WTC11 (cell line): ENCODE measurements at places on chromosomes 12 and 14. TPM values are rescaled to one million over a fixed set of nuclear protein-coding genes. Genes with fewer than 3 reads are reported as not detected.

DNA sequence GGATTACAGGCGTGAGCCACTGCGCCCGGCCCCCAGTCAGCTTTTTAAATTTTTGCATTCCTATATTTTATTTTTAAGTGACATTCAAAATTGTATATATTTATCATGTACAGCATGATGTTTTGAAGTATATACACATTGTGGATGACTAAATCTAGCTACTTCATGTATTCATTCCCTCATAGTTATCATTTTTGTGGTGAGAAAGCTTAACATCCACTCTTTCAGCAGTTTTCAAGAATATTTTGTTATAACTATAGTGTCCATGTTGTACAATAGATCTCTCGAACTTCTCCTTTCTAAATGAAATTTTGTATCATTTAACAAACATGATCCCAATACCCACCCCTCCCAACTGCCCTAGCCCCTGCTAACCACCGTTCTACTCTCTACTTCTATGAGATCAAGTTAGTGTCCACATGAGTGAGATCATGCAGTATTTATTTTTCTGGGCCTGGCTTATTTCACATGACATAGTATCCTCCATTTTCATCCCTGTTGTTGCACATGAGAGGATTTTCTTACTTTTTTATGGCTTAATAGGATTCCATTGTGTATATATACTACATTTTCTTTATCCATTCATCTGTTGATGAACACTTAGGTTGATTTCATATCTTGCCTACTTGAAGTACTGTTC lies 8.8 kb upstream of the HEBP1 start:
- H3K27me3 ChIP-seq, result peaks cover 7% of the 10 kb centered on the region
- no peaks in the 10 kb centered on the region for H3K36me3 ChIP-seq
- no peak overlapping the region for H3K4me3 ChIP-seq

C14orf132 gene
- total RNA-seq, result 14.1 to 17.6 TPM (median 16.0 TPM) in 3 replicates

- no peaks in the 10 kb centered on the region for H3K36me3 ChIP-seq
- no peak for DNase-seq
- no peaks in the 10 kb centered on the region for H3K27me3 ChIP-seq
- no peak overlapping the region for H3K27ac ChIP-seq
These were observed 73.9 kb upstream of the KRR1 start for GRCh38 chr12:75585330-75585729.

TRIP11 gene
- 32.9 to 36.5 TPM (median 34.4 TPM) in 3 replicates for total RNA-seq

EIF2B2 gene
- 46.0 to 50.7 TPM (median 50.5 TPM) in 3 replicates for total RNA-seq

- no peak overlapping the region for H3K4me3 ChIP-seq
- H3K4me1 ChIP-seq, result peaks cover 18% of the 10 kb centered on the region
- no peak overlapping the region for H3K27ac ChIP-seq
- no peaks in the 10 kb centered on the region for H3K36me3 ChIP-seq
These were observed 75.0 kb upstream of the HIF1A start for GRCh38 chr14:61620130-61620946.

SLC38A4 gene
- total RNA-seq, result 6.1 to 12.6 TPM (median 12.1 TPM) in 3 replicates

DNA sequence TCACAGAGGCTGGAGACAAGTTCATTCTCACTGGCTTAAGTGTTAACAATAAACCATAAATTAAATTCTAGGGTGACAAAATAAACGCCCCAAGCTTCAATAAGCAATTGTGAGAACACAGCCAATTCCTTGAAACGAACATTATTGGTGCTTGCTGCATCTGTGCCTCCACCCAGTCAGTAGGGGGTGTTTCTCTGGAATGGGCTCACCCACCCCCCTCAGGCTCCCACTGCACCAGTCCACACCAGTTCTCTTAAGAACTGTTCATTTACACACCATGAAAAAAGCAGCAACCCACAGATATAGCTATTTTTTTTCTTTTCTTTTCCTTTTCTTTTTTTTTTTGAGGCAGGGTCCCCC lies 34.7 kb downstream of the CDC42BPB start:
- peaks cover 42% of the 10 kb centered on the region for H3K4me1 ChIP-seq
- no peaks in the 10 kb centered on the region for H3K27me3 ChIP-seq
- peak overlapping the region; percentile 68; the same call in 1 of the 2 replicates for H3K27ac ChIP-seq
- H3K36me3 ChIP-seq, result peaks cover 15% of the 10 kb centered on the region
- no peak for DNase-seq
- H3K4me3 ChIP-seq, result no peak overlapping the region

DNA sequence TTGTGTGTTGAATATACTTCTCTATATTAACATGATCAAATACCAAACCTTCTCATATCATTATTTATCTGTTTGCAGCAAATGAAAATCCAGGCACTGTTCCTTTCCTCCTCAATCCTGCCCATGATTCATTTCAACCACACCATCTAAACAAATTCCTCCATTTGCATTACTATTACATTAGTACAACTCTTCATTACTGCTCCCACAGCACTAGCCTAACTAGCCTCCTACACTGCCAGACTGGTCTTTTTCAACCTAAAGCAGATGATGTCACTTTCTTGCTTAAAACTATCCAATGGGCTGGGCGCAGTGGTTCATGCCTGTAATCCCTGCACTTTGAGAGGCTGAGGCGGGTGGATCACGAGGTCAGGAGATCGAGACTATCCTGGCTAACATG lies 117.3 kb upstream of the MYF6 start:
- H3K27me3 ChIP-seq, result no peaks in the 10 kb centered on the region
- DNase-seq, result no peak
- H3K4me3 ChIP-seq, result no peak overlapping the region

- H3K27me3 ChIP-seq, result no peaks in the 10 kb centered on the region
- peaks cover 37% of the 10 kb centered on the region for H3K4me1 ChIP-seq
- H3K4me3 ChIP-seq, result peak within 1 kb of the TSS; percentile 93
- no peaks in the 10 kb centered on the region for H3K36me3 ChIP-seq
These were observed at the start of gene FRMD6 for GRCh38 chr14:51651388-51652167. Gene FRMD6 (plus strand): TSS chr14:51651910. CDS start chr14:51689837, 37,927 bp downstream.

ABCC9 gene
- 0.02 to 0.09 TPM (median 0.04 TPM) in 3 replicates for total RNA-seq

DNA sequence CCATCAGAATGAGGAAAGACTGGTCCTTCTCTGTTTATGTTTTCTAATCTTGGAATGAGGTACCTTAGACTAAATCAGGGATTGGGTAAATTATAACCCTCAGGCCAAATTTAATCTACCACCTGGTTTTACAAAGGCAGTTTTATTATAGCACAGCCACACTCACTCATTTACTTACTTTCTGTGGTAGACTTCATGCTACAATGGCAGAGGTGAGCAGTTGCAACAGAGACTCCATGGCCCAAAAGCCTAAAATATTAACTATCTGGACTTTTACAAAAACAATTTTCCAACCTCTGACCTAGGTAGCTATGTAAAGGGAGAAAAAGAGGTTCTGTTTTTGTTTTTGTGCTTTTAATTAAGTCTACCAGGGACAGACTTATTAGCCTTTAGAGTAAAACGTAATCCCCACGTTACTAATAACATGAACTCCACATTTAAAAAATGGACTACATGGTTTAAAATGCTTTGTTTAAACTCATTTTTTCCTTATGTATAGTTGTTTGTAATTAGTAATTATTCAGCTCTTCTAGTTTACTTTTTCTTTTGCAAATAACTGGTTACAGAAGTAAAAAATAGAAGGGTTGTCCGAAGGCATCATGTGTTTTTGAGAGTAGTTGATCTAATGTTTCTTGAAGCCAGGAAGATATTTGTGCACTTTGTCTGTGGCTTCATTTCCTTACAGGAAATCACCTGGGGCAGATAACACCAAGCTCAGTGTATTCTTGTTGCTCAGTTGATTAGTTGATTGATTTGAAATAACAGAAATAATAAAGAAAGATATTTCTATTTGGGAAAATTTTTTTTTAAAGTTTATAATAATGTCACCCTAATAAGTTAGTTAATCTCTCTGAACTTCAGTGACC lies 57.6 kb upstream of the ATP2B1 start:
- DNase-seq, result no peak
- H3K27ac ChIP-seq, result no peak overlapping the region
- no peaks in the 10 kb centered on the region for H3K36me3 ChIP-seq
- no peaks in the 10 kb centered on the region for H3K4me1 ChIP-seq
- H3K27me3 ChIP-seq, result no peaks in the 10 kb centered on the region
- no peak overlapping the region for H3K4me3 ChIP-seq

DNA sequence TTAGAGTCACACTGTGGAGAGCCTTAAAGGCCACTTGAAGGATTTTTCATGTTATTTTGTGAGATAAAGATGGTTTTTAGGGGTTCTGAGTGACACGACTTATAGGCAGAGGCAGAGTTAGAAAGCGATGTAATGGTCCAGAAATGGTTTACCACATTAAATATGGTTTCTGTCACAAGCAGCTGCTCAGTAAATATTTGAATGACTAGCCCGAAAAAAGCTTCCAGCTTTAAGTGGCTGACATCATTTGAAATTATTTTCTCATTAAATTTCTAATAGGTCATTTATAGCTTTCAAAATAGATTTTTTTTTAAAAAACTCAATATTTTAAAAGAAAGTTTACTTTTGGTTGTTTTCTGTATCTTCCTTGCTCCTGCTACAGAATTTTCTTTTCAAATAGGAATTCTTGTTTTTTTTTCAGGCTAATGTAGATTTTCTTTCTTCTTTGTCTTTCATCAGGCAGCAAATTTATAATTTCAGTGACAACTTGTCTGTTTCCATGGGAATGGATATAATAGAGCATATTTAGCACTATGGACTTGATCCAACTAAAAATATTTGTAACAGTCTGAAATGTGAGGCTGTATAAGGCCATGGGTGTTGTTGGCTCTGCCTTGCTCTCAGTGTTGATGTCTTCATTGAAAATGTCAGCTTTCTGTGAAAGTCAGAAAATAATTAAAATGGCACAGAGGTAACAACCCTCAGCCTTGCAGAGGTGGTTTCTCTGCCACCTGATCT lies 700.0 kb downstream of the TMTC2 start:
- no peaks in the 10 kb centered on the region for H3K27me3 ChIP-seq
- no peak overlapping the region for H3K4me3 ChIP-seq
- no peak for DNase-seq
- H3K27ac ChIP-seq, result no peak overlapping the region
- H3K36me3 ChIP-seq, result no peaks in the 10 kb centered on the region

ITGA7 gene
- 77.8 to 96.2 TPM (median 80.4 TPM) in 3 replicates for total RNA-seq

CCDC197 gene
- not detected in 3 replicates for total RNA-seq

DNA sequence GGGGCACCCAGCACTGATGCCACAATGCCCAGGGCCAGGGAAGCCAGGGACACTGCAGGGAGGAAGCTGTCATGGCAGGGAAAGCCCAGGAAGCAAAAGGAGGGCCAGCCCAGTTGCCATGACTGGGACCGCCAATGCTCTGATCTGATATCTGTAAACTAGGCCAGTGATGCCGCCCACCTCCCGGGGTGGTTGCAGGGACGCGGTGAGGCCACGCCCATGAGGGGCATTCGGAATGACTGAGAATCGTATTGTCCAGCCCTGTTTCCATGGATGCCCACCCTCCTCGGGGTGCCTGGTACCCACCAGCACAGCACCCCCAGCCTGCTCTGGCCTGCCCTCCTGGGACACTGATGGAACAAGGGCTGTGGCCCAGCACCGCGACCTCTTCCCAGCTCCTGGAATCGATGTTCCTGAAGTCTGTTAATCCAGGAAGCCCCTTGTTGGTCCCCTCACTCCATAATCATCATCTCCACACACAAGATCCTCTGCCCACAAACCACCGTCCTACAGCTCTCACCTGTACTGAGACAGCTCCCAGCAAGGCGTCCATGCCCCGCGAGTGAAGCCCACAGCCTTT lies 48.7 kb downstream of the CHGA start:
- H3K27me3 ChIP-seq, result no peaks in the 10 kb centered on the region
- H3K36me3 ChIP-seq, result peaks cover 15% of the 10 kb centered on the region
- H3K4me3 ChIP-seq, result no peak overlapping the region
- DNase-seq, result no peak
- 0 out of 2 replicates have a peak overlapping the region, but pooled peaks have one; percentile 58 for H3K27ac ChIP-seq

GRCh38 chr12:108399514-108399913 lies 60.4 kb upstream of the CMKLR1 start:
- H3K4me3 ChIP-seq, result no peak overlapping the region
- H3K27ac ChIP-seq, result no peak overlapping the region
- H3K36me3 ChIP-seq, result no peaks in the 10 kb centered on the region

- no peak for DNase-seq
- H3K27ac ChIP-seq, result no peak overlapping the region
- peaks cover 50% of the 10 kb centered on the region for H3K36me3 ChIP-seq
- H3K4me3 ChIP-seq, result no peak overlapping the region
These were observed 38.1 kb upstream of the CMKLR1 start for GRCh38 chr12:108377260-108377659.

DNA sequence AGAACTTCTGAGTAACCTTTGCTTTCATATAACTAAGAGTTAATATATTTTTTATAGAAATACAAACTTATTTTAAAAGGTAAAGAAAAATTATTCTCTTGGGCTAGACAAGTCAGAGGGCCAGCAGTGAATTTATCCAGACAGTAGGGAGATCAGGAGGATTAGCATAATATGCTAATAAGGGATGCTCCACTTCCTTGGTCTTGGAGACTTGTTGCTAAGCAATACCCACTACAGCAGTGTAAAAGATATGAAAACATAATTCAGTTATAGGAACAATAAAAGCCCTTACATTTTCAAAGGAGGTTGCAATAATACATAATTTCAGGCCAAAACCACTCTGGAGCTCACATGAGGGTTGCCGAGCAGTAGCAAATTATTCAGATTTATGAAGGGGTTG lies 615.6 kb downstream of the KCNH5 start:
- 0 out of 2 replicates have a peak, but pooled peaks cover 4% of the 10 kb centered on the region for H3K4me1 ChIP-seq
- no peak for DNase-seq
- no peak overlapping the region for H3K4me3 ChIP-seq
- H3K27me3 ChIP-seq, result no peaks in the 10 kb centered on the region
- H3K27ac ChIP-seq, result no peak overlapping the region
- peaks cover 29% of the 10 kb centered on the region for H3K36me3 ChIP-seq

- H3K36me3 ChIP-seq, result no peaks in the 10 kb centered on the region
- no peaks in the 10 kb centered on the region for H3K27me3 ChIP-seq
- no peak overlapping the region for H3K27ac ChIP-seq
- H3K4me1 ChIP-seq, result peaks cover 20% of the 10 kb centered on the region
These were observed 47.4 kb upstream of the ELK3 start for GRCh38 chr12:96146747-96147146.

DNA sequence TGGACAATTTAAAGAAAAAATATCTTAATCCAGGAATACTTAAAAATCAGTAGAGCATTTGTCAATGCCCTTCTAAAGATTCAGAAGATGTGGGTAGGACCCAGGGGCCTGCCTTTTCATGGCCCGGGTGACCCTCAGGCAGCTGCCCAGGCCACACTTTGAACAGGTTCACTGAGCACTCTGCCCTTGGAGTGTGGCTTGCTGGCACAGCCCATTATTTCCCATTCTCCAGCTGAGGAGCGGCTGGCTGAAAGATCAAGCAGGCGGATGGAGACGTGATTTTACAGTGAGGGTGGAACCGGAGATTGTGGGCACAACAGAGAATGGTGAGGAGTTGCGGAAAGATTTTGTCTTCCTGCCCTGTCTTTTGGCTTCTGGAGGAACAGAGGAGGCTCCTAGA lies 7.1 kb upstream of the PRPH start:
- no peak overlapping the region for H3K4me3 ChIP-seq
- peaks cover 53% of the 10 kb centered on the region for H3K27me3 ChIP-seq
- H3K36me3 ChIP-seq, result no peaks in the 10 kb centered on the region
- H3K27ac ChIP-seq, result no peak overlapping the region
- peaks cover 12% of the 10 kb centered on the region; the same call in 1 of the 2 replicates for H3K4me1 ChIP-seq
- no peak for DNase-seq
